ENCODE measurements at places on chromosomes 3 and 15.

DNA sequence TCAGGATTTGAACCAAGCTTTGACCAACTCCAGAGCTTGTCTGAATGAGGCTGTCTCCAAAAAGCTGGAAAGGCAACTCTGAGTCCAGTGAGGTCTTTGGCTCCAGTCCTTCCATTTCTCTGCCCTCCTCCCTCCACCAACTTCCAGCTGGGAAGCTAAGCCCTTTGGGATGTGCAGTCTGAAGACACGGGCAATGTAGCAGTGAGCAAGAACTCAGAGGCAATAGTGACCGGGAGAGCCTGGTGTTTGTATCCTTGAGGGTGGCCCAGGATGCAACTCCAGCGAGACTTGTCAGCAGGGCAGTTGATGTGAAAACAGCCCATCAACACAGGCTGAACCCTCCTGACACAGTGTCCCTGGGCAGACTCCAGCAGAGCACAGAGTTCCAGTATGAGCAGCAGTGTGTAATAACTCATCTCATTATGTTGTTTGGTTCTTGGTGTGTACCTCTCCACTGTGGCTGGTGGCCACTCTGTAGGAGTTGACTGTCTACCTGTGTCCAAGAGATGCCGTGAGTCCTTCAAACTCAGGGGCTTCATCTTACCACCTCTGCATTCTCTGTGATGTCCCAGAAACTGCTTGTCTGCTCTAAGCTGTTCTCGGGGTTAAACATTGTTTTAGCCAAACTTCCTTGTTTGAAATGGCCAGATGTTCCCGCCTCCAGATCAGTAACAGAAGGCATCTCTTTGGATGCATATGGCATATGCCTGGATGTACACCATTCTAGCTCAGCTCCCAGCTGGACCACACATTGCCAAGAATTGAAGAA is 6.6 kb downstream of the CDCP1 start:
- no peak for DNase-seq

DNA sequence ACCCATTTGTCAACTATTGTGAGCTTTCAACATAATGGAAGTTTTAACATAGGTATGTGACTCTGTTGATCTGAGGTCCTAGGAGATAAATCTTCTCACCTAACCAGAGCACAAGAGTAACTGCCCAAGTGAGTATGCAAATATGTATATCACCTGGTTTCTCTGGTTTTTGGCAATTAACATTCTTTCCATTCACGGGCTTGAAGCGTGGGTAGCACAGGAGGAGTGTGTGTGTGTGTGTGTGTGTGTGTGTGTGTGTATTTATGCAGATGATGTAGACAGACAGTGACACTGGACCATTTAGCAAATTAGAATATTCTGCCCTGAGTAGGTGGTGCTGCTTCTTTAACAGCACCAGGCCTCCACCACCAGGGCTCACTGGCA is 15.0 kb downstream of the EPHB1 start:
- no peak for DNase-seq

- no peak for DNase-seq
Observed at GRCh38 chr3:181264486-181264885, 274.9 kb upstream of the DNAJC19 start.

- DNase-seq = no peak
Observed at GRCh38 chr3:110806924-110807323, 264.7 kb upstream of the NECTIN3 start.

DNA sequence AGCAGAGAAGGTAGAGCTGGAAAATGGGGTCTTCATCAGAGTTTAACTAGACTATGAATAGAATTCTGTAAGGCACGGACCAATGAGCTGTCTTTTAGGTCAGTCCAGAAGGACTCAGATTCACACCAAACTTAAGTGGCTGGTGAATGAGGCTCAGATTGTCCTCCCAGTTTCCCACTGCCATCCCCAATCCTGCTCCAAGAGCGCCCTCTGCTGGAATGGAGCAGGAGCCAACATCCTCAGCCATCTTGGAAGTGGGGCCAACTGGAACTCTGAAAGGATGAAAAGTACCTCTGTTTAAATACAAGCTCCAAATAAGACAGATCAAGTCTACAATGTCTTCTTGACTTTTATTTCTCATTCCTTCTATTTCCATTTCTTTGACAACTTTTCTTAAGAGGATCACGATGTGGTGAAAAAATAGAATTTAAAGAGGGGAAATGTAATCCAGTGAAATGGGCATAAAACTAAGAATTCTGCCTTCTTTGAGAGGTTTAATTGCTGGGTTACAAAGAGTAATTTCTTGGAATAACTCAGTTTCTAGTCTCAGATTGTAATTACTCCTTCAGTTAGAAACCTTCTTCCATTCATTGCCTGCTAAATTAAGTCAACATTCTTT is 217.1 kb upstream of the TPRG1 start:
- no peak for DNase-seq

- no peak for DNase-seq
Observed at GRCh38 chr3:8985411-8985831, 22.1 kb upstream of the RAD18 start.

DNA sequence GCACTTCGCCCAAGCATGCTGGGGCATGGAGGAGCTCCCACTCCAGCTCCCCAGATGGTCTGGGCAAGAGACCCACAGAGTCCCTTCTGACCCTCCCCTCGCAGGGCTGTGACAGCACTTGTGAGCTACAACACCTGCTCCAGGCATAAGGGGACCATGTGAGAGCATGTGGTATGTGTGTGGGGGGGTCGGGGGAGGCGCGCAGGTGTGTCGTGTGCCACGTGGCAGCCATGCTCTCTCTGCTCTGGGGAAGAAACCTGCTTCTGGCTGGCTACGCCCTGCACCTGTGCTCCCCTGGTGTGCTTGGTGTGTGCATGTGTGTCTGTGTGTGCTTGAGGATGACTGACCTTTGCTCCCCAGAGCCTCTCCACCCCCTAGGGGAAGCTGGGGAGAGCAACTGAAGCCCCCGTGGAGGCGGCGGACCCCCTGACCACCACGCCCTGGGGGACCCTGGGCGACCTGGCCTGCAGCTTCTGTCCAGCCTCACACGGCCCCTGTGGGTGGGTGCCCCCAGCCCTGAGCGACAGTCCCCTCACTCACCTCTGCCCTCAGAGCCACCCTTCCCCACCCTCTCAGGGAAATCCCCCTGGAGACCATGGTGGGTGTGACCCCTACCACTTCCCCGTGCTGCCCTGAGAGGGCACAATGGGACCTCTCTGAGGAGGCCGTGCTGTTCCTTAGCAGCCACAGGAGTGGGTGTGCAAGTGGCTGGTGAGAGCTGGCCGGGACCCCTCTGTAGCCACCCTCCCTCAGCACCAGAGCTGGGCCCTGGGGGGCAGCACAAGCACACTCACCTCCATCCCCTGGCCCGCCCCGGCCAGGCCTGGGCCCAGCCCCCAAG is 16.6 kb upstream of the SEC13 start:
- no peak for DNase-seq

- no peak for DNase-seq
Observed at GRCh38 chr3:126050626-126051025, 33.3 kb downstream of the SLC41A3 start.

DNA sequence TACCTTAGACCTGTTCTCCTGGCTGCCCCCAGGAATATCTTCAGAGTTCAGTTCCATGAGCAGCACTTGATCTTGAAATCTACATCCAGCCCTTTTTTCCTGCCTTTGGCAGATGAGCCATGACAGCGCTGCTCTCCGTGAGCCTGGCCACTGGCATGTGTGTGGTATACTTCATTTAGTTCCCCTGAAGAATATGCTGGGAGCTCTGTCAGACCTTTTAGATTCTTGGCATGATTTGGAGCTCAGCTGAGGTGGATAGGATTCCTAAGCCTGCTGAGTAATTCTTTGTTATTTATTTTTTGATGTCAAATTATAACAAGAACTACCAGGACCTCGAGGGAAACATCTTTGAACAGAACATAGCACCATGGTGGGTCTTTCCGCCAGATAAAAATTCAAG is 121.7 kb downstream of the EDEM1 start:
- DNase-seq = no peak
